ENCODE measurements at places on chromosomes 7 and 10.

DNA sequence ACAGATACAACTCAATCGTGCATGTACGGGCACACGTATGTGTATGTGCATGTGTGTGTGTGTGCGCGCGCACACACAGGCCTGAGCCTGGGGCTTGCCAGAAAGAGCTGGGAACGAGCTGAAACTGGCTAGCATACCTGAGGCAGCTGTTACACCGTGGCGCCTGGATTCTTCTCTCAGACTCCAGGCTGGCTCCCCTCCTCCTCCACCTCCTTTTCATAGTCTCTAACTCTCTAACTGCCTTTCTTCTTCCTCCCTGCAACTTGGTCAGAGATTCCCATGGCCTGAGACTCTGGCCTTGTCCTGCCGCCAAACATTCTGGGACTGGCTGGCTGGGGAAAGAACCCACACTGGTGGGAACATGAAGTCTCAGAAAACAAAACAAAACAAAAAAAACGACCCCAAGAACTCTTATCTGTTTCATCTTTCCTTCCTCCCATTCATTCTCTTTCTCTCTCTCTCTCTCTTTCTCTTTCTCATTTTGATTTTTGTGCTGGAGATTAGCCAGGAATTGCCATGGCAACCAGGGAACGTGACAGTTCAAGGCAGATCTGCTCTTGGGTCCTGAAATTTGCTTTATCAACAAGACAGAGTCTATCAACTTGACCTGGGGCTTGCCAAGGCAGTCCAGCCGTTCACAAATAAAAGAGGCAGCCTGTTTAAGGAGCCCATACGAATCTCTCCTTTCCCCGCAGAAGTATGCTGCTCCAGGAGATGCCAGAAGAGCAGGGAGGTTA lies 76.8 kb upstream of the SEM1 start:
- no peak for DNase-seq

DNA sequence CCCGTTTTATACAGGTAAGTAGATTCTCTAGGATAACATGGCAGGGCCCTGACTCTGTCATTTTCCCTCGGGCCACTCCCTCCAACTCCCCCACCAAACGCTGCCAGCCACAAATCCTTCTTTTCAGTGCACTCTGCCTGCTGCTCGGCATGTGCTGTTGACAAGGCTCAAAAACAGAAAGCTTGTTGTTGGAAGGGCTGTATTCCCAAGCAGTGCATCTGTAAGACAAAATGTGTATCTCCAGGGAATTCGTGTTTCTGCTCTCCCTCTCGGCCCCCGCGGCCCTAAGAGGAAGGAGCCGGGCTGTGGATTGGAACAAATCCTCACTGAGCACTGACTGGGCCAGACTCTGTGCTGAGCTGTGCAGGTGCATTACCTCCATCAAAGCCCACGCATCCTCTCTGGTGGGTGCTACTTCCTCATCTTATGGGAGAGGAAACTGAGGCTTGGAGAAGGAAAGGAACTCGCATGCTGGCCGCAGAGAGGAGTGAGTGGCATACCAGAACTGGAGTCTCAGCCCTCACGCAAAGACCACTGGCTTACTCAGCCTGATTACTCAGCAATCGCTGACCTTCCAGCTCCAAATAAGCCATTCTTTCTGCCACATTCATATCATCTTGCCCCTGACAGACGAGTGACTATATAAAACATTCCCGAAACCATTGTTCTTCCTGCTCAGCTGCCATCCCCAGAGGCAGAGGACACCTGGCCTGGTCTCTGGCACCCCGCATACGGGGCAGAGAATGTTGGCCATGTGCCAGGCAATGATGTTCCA lies 33.5 kb upstream of the ENO4 start:
- no peak for DNase-seq

- no peak for DNase-seq
Measured at GRCh38 chr10:76922666-76923065, 714.9 kb downstream of the KCNMA1 start.

- no peak for DNase-seq
Measured at GRCh38 chr7:134900166-134900982, 85.9 kb upstream of the AGBL3 start.

- no peak for DNase-seq
Measured at GRCh38 chr10:123607386-123607785, 58.8 kb upstream of the GPR26 start.

DNA sequence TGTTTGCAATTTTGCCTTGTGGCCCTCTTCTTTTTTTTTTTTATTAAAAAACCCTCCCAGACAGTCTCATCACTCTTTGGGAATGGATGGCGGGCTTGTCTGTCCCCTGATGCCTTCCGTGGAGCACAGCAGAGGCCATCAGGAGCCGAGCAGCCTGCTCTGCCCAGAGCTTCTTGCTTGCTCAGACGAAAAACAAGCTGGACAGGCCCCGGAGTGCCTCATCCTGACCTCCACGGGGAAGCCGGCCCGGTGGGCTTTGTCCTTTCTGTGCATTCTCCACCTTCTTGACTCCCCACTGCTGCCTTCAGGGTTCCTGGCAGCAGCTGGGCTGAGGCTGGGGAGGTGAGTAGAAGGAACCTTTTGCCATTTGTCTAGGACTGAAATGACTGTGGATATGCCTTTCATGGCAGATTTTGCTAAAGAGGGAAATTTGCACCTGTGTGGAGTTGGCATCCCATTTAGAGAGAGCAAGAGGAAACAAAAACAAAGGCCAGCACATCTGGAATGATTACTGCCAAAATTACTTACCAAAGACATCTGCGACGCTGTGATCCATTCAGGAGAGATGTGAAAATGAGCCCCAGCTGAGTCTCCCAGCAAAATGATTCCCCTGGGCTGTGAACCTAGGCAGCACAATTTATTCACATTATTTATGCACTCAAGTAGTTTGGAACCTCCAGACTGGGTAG lies 108.3 kb downstream of the AOAH start:
- DNase-seq = no peak

DNA sequence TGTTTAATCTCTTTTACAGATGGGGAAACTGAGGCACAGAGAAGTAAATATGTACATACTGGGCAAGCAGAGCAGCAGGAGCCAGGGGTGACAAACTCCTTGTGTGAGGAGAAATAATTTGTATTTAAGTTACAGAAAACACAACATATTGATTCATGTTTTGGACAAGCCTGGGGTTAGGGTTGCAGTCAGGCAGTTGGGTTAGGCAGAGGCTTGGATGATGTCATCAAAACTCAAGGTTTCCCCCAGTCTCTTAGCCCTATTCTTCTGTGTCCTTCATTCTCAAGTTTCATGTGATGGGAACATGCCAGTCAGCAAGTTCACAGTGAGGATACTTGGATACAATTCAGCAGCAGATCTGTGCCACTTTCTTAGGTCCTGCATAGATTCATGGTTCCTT lies 181.4 kb downstream of the CXCL12 start:
- DNase-seq = no peak

GRCh38 chr7:82331234-82331633 lies 112.3 kb downstream of the CACNA2D1 start:
- no peak for DNase-seq

DNA sequence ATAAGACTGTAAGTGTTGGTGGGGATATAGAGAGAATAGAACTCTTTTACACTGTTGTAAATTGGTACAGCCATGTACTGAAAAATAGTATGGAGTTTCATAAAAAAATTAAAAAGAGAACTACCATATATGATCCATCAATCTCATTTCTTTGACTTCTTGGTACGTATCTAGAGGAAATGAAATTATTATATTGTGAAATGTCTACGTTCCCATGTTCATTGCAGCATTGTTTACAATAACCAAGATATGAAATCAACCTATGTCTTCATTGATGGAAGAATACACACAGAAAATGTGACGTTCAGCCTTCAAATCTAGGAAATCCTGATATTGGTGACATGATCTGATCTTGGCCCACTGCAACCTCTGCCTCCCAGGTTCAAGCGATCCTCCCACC lies 32.0 kb downstream of the SHOC2 start:
- DNase-seq = no peak

DNA sequence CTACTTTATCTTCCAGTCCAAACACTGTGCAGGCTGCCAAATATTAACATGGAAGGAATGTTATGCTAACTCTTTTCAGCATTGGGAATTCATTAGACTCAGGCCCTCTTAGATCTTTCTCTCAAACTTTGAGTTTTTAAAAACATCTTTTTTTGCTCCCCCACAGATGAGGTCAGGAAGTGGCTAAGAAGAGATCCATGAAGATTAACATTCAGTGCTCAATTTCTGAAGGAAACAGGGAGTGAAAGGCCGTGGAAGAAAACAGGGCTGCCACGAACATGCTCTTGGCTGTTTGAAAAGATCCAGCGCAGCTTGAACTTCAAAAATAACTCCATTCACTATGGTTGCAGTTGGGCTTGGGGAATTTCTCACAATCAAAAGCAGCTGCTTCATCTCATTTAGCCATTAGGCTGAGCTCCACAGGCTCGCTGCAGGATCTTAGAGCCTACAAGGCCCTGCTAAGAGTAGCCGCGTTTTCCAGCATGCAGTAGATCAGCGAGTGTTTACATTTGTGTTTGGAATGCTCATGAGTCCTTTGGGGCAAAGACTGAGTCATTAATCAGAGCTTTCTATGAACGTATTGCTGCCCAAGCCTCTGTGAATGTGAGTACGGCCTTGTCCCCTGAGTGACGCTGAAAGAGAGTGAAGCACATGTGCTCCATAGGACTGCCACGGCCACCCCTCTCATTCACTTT lies 41.2 kb upstream of the TNS3 start:
- DNase-seq = no peak

DNA sequence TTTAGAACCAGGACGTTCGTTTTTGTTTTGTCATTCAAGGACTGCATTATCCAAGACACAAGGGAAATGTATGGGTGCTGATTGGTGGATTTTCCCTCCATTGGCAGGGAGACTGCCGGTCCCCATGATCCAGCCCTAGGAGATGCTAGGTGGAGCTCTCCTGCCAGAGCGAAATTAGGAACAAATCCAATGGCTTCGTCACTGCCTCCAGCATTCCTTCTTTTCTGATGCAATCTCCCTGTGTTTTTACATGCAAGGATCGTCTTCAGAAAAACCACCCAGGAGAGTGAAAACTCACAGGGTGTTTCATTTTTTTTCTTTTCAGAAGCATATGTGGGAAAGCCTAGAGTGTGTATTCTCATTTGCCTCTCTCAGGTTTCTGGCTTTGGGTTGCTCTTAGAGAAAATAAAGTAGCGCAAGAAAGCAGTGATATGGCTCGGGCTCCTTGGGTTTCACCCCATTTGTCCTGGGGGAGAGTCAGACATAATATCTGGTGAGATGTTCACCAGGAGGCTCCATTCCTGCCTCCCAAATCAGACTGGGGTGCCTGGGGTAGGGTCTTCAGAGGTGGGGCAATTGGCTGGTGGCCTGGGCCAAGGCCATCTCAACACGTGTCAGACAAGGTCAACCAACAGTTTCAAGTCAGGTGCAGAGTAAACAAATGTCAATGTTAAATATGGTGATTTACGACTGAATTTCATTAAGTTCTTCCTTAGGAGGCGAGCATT lies 450.9 kb upstream of the MKI67 start:
- no peak for DNase-seq

GRCh38 chr10:111344804-111345203 lies 268.0 kb downstream of the ADRA2A start:
- no peak for DNase-seq

DNA sequence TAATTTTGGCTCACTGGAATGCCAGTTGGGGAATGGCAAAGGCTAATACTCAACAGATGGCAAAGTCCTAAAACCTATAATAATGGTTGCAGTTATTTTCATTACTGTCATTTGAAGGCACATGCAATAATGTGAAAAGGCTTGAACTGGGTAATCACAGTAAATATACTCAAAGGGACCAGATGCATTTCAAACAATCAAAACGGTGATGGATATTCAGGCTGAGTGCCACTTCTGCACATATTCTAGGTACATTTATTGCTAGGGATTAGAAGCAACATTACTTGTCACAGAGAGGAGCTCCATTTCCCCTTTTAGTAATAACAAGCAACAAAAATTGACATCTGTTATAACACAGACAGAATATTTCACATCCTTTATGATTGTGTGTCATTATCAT lies 171.8 kb downstream of the NXPH1 start:
- no peak for DNase-seq

DNA sequence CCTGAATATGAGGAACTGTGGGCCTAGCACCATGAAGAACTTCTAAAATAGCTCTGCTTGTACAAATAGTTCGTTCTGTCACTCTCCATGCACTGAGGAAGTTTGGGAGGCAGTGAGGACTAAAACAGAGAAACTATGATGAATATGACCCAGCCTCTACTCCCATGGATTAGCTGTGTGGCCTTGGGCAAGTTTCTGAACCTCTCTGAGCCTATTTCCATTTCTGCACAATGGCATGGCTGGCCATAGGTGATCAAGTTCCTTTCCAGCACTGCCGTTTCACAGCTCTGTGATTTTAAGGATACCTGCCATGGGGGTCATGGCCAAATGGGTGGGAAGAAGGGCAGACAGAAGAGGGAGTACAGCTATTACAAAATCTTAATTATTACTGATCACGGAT lies 57.6 kb downstream of the SORBS1 start:
- no peak for DNase-seq

DNA sequence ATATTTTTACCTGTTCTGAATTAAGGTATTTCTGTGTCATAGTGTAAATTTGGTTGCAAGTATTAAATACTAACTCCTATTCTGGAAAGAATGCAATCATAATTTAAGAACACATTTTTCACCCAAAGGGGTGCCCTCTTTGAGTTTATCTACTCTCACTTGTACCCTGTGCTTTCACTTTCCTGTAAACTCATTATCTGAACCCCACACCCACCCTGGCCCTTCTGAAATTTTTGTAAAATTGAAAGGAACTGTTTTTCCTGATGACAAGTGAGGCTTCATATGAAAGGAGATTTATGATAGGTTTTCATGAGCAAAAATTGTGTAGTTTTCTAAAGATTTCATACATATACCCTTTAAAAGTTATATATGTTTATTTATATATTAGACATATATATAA lies 134.5 kb downstream of the WNT2 start:
- DNase-seq = no peak

All from activated naive CD4-positive, alpha-beta T cell treated with Interleukin-2 at 50 U/mL for 16 hours (primary cell).